Stimulated activated CD8-positive, alpha-beta memory T cell treated with anti-CD3 and anti-CD28 coated beads, Interleukin-4, amount 100 ng/mL, for 4 hours (primary cell): ENCODE measurements at places on chromosomes 12 and 14.

- no peak for DNase-seq
Observed at GRCh38 chr12:45292486-45293195, 76.7 kb downstream of the ANO6 start.

GRCh38 chr12:79557690-79558315, 133.0 kb downstream of the PAWR start:
- DNase-seq = no peak

- DNase-seq = no peak
Observed at GRCh38 chr12:71085575-71085974, 72.2 kb downstream of the TSPAN8 start.

GRCh38 chr12:88334271-88334670, 192.2 kb downstream of the TMTC3 start:
- DNase-seq = no peak

DNA sequence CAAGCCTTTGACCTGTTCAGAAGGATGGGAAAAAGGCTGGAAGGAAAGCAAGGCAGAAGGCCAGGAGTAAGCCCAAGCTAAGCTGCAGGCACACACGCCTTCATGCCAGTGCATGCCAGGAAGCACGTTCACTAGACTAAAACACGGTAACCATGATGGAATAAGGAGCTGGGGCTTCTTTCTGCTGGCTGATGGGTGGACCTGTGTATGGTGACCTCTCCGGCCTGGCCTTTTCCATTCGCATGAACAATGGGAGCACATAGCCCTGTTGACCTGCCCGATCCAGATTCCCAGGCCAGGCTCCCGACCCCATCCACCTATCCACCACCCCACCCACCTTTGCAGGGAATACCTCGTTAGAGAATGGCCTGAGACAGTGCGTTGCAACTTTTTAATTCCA, 22.8 kb downstream of the VSX2 start:
- no peak for DNase-seq

GRCh38 chr12:94637390-94638113, 12.8 kb downstream of the TMCC3 start:
- no peak for DNase-seq

GRCh38 chr12:112112409-112113133, 4.0 kb upstream of the NAA25 start:
- DNase-seq = no peak

- DNase-seq = no peak
Observed at GRCh38 chr12:128956755-128957154, 103.5 kb downstream of the GLT1D1 start.

- DNase-seq = no peak
Observed at GRCh38 chr14:103735815-103736545, 20.4 kb downstream of the ZFYVE21 start.

DNA sequence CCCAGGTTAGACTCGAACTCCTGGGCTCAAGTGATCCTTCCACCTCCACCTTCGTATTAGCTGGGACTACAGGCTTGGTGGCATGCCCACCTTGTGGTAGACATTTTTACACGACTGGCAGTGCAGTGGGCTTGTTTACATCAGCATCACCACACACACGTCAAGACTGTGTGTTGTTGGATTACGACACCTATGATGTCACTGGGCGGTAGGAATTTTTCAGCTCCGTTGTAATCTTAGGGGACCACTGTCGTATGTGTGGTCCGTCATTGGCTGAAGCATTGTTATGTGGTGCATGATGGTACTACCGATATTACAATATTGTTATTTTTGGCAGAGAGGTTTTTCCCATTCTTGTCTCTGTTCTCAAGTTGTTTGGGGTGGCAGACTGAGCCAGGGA, 50.7 kb downstream of the TSPAN9 start:
- no peak for DNase-seq
